Panc1 (cell line): ENCODE measurements at places on chromosomes 12 and 14.

- peak; percentile 97 for DNase-seq
- peak overlapping the region; percentile 48 for H3K27ac ChIP-seq
- H3K36me3 ChIP-seq: no peaks in the 10 kb centered on the region
- no peaks in the 10 kb centered on the region for H3K27me3 ChIP-seq
- H3K4me3 ChIP-seq: no peak overlapping the region
- peaks cover 3% of the 10 kb centered on the region; the same call in 1 of the 2 replicates for H3K4me1 ChIP-seq
Observed at GRCh38 chr12:65656891-65657351, 167.4 kb upstream of the HMGA2 start.

DNA sequence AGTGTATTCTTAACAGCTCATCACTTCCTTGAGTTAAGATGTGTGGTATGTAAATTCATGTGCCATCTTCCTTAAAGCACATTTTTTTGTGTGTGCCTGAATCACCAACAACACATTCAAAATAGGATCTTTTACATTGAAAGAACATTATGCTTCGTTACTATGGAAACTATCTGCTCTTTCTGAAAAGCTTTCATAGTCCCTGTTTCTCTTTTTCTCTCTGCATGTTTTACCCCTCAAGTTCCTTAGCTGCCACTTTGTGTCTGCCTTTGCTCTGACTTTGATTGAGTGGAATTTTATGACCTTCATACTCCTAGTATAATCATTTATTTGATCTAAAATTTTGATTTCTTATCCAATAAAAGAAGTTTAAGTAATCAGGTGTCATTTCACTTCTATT, 880.3 kb upstream of the FOXG1 start:
- H3K27me3 ChIP-seq: no peaks in the 10 kb centered on the region
- no peak overlapping the region for H3K27ac ChIP-seq
- H3K4me3 ChIP-seq: no peak overlapping the region
- no peak for DNase-seq
- H3K36me3 ChIP-seq: no peaks in the 10 kb centered on the region

DNA sequence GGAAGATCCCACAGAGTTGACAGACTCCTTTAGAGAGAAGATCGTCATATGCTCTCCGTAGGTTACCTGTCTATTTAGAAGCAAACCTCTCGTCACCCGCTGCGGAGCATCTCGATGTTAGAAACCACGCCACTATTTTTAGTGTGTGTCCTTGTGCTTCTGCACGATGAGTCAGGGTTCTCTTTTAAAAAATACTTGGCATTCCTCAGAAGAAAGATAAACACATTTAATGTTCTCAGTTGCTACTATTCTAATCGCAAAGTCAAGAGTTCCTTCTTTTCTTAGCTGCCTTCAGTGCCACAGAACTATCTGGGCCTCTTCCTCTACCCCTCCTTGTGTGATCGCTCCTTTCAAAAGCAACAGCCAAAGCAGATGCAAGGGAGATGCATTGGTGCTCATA, 192.4 kb downstream of the PELI2 start:
- H3K27ac ChIP-seq: no peak overlapping the region
- no peak overlapping the region for H3K4me3 ChIP-seq
- H3K27me3 ChIP-seq: no peaks in the 10 kb centered on the region; the same call in 1 of the 2 replicates
- H3K4me1 ChIP-seq: no peaks in the 10 kb centered on the region
- H3K36me3 ChIP-seq: no peaks in the 10 kb centered on the region

GRCh38 chr14:96929950-96930349, 132.8 kb downstream of the VRK1 start:
- H3K4me3 ChIP-seq: no peak overlapping the region
- H3K27ac ChIP-seq: no peak overlapping the region
- DNase-seq: no peak
- no peaks in the 10 kb centered on the region for H3K4me1 ChIP-seq

GRCh38 chr12:108592033-108592909, 5.6 kb downstream of the TMEM119 start:
- no peaks in the 10 kb centered on the region for H3K36me3 ChIP-seq
- H3K27me3 ChIP-seq: no peaks in the 10 kb centered on the region
- peaks cover 4% of the 10 kb centered on the region for H3K4me1 ChIP-seq
- H3K27ac ChIP-seq: no peak overlapping the region
- H3K4me3 ChIP-seq: no peak overlapping the region

DNA sequence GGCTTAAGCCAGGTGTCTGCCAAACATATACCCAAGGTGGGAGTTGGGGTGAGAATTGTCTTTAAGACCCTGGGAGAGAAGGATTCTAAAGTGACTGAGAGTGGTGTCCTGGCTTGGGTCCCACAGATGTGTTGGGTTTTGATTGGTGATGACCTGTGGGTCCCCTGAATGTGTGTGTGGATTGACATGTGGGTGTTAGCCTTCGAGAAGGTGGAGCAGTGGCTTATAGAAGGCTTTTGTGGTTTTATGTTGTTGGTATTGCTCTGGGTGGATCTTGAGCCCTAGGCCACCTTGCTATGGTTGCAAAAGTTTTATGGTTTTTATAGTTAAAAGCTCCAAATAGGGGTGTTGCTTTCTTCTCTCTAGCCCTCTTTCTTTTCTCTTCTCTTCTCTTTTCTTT, 29.7 kb downstream of the PLEKHG3 start:
- no peaks in the 10 kb centered on the region for H3K27me3 ChIP-seq
- no peaks in the 10 kb centered on the region for H3K36me3 ChIP-seq
- no peaks in the 10 kb centered on the region for H3K4me1 ChIP-seq
- H3K27ac ChIP-seq: no peak overlapping the region
- DNase-seq: no peak
- no peak overlapping the region for H3K4me3 ChIP-seq

- no peak for DNase-seq
- peak overlapping the region; percentile 5; the same call in 1 of the 2 replicates for H3K27ac ChIP-seq
- no peak overlapping the region for H3K4me3 ChIP-seq
Observed at GRCh38 chr12:68349220-68349621, 17.1 kb upstream of the MDM1 start.

- peaks cover 6% of the 10 kb centered on the region; the same call in 1 of the 2 replicates for H3K4me1 ChIP-seq
- H3K27ac ChIP-seq: no peak overlapping the region
- H3K27me3 ChIP-seq: no peaks in the 10 kb centered on the region
- no peaks in the 10 kb centered on the region for H3K36me3 ChIP-seq
- DNase-seq: no peak
Observed at GRCh38 chr12:92035477-92035876, 110.2 kb downstream of the BTG1 start.

DNA sequence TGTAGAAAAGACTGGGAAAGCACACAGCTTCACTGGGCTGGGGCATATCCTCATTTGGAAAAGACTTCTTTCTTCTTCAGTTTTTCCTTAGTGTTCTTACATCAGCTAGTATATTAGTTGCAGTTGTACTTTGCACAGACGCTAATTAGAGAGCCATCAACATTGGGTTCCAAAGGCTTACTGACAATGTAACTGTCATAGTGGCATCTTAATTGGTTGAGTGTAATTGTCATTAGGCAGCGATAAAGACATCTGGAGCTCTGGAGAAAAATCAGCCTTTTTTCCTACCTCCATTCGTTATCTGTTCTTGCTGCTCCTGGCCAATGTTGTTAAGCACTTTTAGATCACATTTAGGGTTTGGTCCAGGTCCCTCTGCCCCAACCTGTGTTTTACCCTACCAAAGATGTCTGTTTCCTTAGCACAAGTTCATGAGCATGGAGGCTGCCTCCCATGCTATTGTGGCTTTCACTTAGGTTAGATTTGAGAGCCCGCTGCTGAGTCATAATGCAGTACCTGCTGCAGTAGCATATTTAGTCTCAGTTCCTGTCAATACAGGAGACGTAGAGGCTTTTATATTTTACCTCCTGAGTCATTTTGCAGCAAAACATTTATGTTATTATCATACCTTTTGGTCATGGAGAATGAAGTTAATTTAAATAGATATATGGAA, 49.2 kb downstream of the FBXW8 start:
- DNase-seq: no peak
- no peak overlapping the region for H3K27ac ChIP-seq
- H3K27me3 ChIP-seq: no peaks in the 10 kb centered on the region
- no peak overlapping the region for H3K4me3 ChIP-seq
- no peaks in the 10 kb centered on the region for H3K4me1 ChIP-seq

GRCh38 chr12:109178532-109178931, 62.1 kb downstream of the ACACB start:
- no peaks in the 10 kb centered on the region for H3K27me3 ChIP-seq
- no peak for DNase-seq
- no peaks in the 10 kb centered on the region for H3K36me3 ChIP-seq
- no peaks in the 10 kb centered on the region for H3K4me1 ChIP-seq

- no peak for DNase-seq
- H3K27me3 ChIP-seq: no peaks in the 10 kb centered on the region
- H3K4me3 ChIP-seq: no peak overlapping the region
- H3K27ac ChIP-seq: no peak overlapping the region
- no peaks in the 10 kb centered on the region for H3K4me1 ChIP-seq
- no peaks in the 10 kb centered on the region; the same call in 1 of the 2 replicates for H3K36me3 ChIP-seq
Observed at GRCh38 chr12:1373901-1374735, 220.3 kb downstream of the FBXL14 start.

- peaks cover 37% of the 10 kb centered on the region; the same call in 1 of the 2 replicates for H3K4me1 ChIP-seq
- peak overlapping the region; percentile 79 for H3K27ac ChIP-seq
- H3K27me3 ChIP-seq: no peaks in the 10 kb centered on the region
- peak overlapping the region; percentile 93 for H3K4me3 ChIP-seq
- no peak for DNase-seq
Observed at GRCh38 chr12:96399120-96399918, 920 bp downstream of the CDK17 start.

GRCh38 chr12:639566-639965, 23.7 kb downstream of the NINJ2 start:
- peak overlapping the region; percentile 72 for H3K27ac ChIP-seq
- H3K27me3 ChIP-seq: no peaks in the 10 kb centered on the region
- H3K4me1 ChIP-seq: peaks cover 25% of the 10 kb centered on the region

DNA sequence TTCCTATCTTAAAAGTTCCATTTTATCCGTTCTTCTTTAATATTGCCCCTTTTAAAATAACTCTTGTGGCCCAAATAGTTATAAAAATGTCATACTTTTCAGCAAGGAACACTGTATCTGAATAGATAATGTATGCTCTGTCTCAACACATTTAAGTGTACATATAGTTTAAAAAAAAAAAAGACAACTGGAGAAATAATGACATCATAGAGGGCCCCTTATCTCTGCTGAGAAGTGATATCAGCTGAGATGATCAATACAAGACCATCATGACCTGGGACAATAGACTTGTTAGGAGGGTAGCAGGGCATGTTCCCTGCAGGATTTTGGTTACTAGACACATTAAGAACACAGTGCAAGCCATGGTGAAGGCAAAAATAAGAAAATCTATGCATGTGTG, 77.5 kb downstream of the PEBP1 start:
- H3K27me3 ChIP-seq: no peaks in the 10 kb centered on the region
- no peaks in the 10 kb centered on the region for H3K4me1 ChIP-seq
- H3K4me3 ChIP-seq: no peak overlapping the region
- no peak for DNase-seq
- H3K27ac ChIP-seq: no peak overlapping the region

DNA sequence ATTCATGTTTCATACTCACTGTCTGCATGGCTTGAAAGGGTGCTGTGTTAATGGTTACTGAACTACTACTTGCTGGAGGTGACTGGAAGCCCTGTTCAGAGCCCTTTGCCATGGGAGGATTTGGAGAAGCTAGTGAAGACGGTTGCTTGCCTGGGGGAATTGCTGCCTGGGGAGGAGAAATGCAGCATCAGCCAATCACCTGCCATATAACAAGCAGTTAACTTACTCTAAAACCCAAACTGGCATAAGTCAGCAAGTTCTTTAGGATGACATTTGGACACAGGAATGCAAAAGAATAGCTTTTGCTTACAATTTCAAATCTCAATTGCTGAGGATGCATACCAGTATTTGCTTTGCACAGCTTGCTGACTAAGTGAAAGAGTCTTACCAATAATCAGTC, 23.4 kb upstream of the IPO8 start:
- H3K27me3 ChIP-seq: no peaks in the 10 kb centered on the region
- no peak overlapping the region for H3K27ac ChIP-seq

DNA sequence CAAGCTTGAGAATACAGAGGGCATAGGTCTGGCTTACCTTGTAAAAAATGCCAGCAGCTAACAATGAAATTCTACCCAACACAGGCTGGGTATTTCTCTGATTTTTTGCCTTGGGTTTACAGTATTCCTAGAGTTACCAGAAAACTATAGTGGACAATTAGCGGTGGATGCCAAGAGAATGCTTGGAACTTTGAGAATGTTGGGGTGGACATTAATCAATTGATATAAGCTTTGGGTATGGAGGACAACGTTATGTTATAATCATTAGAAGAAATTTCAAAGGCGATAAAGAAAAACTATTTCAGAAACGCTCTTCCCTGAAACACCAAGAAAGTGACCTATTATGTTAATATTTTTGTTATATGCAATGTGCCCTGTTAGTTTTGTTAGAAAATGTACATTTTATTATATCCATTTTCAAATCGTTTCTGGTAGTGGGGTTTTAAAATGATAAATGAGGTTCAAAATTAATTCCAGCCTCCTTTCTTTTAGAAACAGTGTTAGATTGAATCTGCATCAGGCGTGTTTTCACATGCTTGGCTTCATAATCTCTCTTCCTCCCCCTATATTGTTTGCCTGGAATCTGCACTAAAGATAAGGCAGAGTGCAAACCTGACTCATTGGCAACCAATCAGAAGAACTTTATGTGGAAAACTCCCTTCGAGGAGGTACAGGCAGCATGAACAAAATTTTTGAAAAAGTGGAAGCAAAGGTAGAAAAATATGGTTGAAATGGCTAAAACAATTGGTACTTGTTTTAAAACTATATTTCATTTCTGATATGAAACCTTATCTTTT, 1.4 kb upstream of the PTPRQ start:
- no peak overlapping the region for H3K4me3 ChIP-seq
- no peaks in the 10 kb centered on the region for H3K27me3 ChIP-seq
- no peak for DNase-seq
- H3K36me3 ChIP-seq: no peaks in the 10 kb centered on the region

GRCh38 chr12:7058850-7059395, 1.6 kb upstream of the C1S start:
- H3K4me3 ChIP-seq: no peak overlapping the region
- no peaks in the 10 kb centered on the region for H3K36me3 ChIP-seq
- no peak for DNase-seq
- H3K27ac ChIP-seq: no peak overlapping the region
- H3K27me3 ChIP-seq: peaks cover 3% of the 10 kb centered on the region; the same call in 1 of the 2 replicates
- no peaks in the 10 kb centered on the region for H3K4me1 ChIP-seq

DNA sequence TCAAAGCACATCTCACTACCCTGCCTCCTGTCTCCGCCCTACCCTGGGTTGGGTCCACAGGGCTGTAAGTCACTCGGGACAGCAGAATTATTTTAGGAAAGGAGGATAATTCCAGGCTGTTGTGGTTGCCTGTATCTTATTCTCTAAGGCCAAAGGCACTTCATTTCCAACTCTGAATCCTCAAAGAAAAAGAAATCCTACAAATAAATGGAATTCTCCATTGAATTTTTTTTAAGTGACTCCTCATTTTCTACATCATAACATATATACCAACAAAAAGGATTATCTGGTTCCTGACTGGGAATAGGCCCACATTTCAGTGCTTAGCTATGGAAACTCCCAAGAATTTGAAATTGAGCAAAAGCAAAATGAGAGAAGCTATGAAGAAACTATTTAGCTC, 186.4 kb downstream of the ITPR2 start:
- H3K27me3 ChIP-seq: no peaks in the 10 kb centered on the region
- H3K4me3 ChIP-seq: no peak overlapping the region
- DNase-seq: no peak
- H3K27ac ChIP-seq: no peak overlapping the region
- no peaks in the 10 kb centered on the region for H3K4me1 ChIP-seq
